Body of pancreas (tissue), 4 donors: ENCODE measurements at places on chromosomes 7 and 10. TPM values are rescaled to one million over a fixed set of nuclear protein-coding genes. Genes with fewer than 3 reads are reported as not detected.

The TFR2 gene
- total RNA-seq, result not detected

The AGR3 gene
- 13.2 TPM for total RNA-seq

The TAS2R3 gene
- 2.6 TPM for total RNA-seq

The OPALIN gene
- not detected for total RNA-seq

The SPDYE1 gene
- not detected for total RNA-seq

The AKR1C8 gene
- total RNA-seq, result not detected

The NEUROD6 gene
- not detected for total RNA-seq

The COL13A1 gene
- 2.3 TPM for total RNA-seq
